ENCODE measurements at places on chromosomes 12 and 14. TPM values are rescaled to one million over a fixed set of nuclear protein-coding genes. Genes with fewer than 3 reads are reported as not detected.

Gene KCNK13
- 0.66 TPM for total RNA-seq

Gene KSR2
- under 0.01 TPM for total RNA-seq

Gene TMEM179
- not detected for total RNA-seq

Gene MMP19
- total RNA-seq: 21.9 TPM

Gene KRT75
- total RNA-seq: not detected

Gene MSRB3
- total RNA-seq: 51.8 TPM

Gene CARMIL3
- 0.73 TPM for total RNA-seq

Gene CLMN
- 73.6 TPM for total RNA-seq

Gene RNF212B
- total RNA-seq: not detected

GRCh38 chr12:124687917-124688316, 120.5 kb upstream of the NCOR2 start:
- no peak for DNase-seq

DNA sequence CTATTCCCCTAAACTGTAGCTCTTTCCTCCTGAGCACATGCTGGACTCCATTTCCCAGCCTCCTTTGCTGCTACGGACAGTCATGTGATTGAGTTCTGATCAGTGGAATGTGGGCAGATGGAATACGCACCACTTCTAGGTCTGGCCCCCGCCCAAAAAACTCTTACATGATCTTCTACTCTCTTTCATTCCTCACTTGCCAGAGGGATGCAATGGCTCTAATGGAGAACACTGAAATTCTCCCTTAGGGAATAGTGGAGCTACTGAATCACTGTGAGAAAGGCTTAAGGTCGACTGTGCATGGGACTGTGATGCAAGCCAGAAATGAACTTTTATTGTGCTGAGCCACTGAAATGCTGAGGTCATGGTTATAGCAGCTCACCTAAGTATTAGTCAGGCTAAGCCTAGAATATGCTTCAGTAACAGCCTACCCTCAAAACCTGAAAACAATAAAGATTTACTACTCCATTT, 13.0 kb upstream of the TMED2 start:
- DNase-seq: no peak

DNA sequence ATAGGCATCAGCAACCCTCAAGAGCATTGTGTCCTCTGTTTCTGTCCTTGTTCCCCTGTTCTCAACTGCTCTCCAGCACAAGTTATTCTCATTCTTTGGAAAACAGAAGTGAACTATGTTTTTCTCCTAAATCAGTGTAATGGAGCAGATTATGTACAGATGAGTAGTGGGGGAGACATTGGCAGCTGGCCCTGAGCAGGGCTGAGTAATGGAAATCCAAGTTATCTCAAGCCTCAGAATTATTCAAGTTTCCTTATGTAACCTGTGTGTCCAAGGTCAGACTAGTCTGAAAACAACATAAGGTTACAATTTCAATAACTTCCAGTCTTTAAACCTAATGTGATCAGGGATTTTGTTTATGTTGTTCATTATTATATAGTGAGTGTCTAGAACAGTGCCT, 116.1 kb upstream of the FUT8 start:
- no peak for DNase-seq

DNA sequence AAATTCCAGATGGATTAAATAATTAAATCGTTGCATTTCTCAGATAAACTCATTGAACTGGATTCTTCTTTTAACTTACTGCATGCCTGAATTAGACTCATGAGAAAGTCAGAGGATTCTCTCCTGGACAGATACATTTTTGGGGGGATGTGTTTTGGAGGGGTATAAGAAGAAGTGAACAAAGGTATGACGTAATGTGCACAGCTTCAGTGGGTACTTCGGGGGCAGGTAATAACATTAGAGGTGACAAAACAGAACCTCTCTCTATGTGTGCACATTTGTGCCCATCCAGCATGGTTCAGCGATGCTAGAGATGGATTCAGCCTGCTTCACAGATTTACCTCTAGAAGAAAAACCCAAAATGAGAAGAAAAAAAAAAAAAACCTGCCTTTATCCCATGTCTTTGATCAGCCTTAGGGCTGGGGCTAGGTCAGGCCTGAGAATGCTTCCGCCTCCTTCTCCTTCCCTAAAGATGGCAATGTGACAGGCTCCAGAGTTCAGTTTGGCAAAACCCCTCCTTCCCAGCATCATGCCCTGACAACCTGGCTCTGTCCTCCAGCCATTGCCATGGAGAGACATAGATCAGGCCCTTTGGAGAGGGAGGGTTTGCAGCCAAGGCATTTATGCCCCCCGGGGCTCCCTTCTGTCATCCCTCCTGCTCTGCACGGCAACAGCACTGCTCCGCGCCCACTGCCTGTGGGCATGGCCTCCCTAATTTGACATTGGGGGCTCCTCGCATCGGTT, 166.7 kb downstream of the KCNA5 start:
- DNase-seq: no peak

GRCh38 chr14:31024010-31024480, 1.4 kb upstream of the AP4S1 start:
- DNase-seq: no peak

- DNase-seq: no peak
Measured at GRCh38 chr14:50060871-50061663, 55.3 kb downstream of the VCPKMT start.

GRCh38 chr12:70646850-70647249, 9.6 kb upstream of the PTPRB start:
- DNase-seq: no peak

DNA sequence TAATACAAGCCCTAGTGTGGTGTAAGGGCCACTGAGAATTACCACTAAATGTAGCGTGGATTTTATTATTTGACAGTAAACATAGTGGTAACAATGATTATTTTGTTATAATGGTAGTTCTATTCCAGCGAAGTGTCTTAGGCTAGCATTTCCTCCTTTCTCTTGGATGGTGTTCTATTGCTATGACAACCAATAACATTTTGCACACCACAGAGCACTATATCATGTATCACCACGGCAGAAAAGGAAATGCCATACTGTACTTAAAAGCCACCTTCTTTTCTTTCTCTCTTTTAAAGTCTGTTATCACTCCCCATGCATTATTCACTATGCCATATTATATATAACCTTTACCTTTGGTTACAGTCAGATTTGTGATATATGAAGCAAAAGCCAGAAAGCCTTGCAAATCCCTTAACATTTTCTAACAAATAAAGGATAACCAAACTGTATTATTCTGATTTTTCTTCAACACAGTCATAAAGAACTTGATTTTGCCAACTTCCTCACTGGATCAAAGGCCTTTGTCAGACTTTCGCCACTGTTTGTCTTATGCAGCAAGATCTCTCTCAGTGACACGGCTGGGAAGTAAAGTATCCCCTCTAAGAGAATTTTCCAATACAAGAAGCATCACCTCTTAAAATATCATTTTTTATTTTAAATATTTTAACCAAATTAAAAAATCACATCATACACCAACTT, 195.8 kb downstream of the FOXN3 start:
- DNase-seq: no peak

DNA sequence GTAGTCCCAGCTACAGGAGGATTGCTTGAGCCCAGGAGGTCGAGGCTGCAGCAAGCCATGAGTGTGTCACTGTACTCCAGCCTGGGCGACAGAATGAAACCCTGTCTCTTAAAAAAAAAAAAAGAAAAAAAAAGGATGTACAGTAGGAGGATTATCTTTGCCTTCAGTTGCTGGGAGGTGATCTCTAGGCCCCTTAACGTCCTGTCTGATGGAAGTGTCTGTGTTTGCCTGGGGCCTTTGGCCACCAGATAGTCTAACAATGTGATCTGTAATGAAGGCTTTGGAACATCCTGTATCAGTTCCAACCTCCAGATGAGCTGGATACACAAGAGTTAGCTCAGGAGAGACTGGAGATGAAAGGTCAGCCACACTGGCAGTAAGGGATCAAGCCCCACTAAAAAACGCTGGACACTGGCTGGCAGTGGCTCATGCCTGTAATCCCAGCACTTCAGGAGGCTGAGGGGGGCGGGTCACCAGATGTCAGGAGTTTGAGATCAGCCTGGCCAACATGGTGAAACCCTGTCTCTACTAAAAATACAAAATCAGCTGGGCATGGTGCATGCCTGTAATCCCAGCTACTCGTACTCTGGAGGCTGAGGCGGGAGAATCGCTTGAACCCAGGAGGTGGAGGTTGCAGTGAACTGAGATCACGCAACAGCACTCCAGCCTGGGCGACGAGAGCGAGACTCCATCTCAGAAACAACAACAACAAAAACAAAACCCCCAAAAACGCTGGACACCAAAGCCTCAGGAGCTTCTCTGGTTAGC, 19.0 kb upstream of the HNF1A start:
- DNase-seq: no peak

DNA sequence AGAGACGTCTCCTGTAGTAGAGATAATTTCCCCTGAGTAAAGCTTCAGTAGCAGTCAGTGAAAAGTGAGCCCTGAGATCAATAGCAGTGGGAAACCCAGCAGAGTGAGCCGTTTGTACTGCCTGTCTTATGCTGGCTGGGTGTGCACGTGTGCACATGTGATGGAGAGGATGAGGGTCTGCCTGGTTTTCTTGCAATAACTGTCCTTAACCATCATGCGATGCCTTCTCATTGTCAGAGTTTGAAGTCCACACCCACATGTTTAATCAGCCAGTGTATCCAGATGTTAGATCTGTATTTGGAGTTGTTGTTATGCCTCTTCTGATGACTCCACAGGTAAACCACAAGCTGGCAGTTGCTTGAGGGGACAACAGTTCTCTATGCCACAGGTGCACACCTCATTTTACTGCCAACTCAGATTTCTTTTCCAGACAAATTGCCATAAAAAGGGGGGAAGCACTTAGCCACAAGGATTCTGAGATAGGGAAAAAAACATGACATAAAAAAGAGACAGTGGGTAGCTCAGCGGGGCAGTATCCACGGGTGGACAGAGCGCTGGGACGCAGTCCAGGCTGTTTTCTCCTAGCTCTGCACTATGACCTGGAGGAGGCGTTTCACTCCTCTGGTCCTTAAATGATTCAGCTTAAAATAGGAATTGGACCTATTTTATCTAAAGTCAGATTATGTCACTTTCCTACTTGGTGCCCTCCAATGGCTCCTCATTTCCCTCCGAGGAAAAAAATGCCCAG, 192.3 kb downstream of the ANO6 start:
- no peak for DNase-seq

GRCh38 chr14:103107941-103108748, 13.6 kb downstream of the EXOC3L4 start:
- no peak for DNase-seq

DNA sequence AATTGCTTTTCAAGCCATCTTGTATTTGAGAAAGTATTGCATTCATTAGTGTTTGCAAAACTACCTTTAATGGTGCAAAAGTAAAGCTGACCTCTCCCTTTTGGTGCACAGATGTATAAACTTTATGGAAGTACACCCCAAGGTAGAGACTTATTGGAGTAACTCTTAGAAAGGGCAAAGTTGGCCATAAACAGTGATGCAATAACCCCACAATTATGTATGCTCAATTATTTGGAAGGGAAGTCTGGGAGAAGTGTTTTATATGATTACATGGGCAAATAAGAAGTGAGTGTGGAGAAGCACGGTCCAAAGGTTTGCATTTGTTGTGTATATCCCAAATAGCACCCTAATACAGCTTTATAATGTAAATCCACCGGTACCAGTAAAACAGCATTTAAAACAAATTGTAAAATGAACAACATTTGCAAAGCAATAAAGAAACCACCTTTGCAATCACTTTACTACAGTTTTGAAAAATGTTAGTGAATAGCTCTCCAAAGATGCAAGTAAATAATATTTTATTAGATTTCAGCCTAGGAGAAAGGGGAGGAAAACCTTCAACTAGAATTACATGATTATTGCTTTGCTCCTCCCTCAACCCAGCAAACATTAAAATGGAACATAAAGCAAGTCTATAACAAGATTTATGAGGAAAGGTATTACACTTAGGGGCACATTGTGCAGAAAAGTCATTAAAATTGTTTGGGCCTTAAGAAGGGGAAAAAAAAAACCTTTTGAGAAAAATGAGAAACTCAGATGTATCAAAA, 70.5 kb downstream of the HMGA2 start:
- no peak for DNase-seq

DNA sequence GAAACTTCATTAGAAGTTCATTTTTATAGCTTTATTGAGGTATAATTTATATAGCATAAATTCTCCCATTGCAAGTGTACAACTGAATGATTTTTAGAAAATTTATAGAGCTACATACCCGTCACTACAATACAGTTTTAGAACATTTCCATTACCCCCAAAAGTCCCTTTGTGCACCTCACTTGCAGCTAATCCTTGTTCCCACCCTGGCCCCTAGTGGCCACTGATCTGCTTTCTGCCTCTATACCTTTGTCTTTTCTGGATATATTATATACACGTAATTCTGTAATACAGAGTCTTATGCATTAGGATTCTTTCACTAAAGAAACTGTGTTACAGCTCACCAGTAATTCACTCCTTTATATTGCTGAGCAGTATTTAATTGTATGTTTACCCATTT, 145.1 kb upstream of the DIO2 start:
- DNase-seq: no peak

DNA sequence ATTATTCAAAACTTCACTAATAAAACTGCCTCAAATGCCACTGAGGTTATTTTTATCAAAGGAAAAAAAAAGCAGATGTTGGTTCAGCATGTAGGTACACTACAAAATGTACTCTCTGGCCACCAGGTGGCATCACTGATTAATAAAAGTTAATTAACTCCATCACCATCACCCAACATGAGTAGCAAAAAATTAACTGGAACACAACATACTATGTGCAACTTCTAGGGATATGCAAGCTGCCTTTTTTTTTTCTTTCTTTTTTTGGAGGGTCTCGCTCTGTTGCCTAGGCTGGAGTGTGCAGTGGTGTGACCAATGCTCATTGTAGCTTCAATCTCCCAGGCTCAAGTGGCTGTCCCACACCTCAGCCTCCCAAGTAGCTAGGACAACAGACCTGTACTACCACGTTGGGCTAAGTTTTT, 43.8 kb upstream of the NR2C1 start:
- no peak for DNase-seq

DNA sequence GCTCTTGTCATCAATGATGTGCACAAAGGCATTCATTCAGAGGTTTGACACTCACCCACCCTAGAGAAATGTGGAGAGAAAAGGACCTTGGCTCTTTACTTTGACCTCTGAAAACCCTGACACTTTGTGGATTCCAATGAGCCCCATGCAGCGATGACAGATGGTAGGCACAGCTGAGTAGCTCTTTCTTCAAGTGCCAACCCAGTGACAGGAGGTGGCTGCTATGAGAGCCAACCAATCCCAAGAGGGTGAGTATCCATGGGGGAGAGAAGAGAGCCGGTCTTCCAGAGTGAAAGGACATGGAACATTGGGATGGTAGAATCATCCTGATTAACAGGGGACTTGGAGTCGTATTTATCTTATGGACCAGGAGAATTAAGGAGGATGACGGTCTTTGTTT, 17.8 kb downstream of the SLC8A3 start:
- no peak for DNase-seq

GRCh38 chr14:95699412-95699811, 13.2 kb downstream of the TCL1B start:
- no peak for DNase-seq

GRCh38 chr12:13465635-13466034, 269.1 kb downstream of the EMP1 start:
- no peak for DNase-seq

- DNase-seq: no peak
Measured at GRCh38 chr14:32202491-32202997, 525 bp downstream of the RNU6-8 start.

Measured in breast epithelium (tissue), 4 donors.